ENCODE measurements at places on chromosomes 12 and 14.
A peak's percentile ranks its signal among the peaks of the same experiment; 100 is the strongest.

DNA sequence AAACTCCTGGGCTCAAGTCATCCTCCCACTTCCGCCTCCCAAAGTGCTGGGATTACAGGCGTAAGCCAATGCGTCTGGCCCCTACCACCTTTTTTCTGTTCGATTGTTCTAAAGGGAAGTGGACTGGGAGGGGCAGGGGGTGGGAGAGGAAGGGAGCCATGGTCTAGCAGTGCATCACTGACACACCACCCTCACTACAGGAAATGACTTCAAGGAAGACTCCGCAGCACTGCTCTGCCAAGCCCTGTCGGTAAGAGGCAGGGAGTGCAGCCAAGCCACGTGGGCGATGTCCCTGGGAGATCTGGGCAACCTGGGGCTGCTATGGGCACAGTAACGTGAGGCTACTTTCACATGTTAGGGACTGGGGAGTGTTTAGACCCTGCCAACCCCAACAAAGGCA is 18.0 kb downstream of the LRRC74A start:
- DNase-seq = peak; percentile 64

- no peak for DNase-seq
These were observed 15.8 kb upstream of the STAB2 start for GRCh38 chr12:103571286-103571685.

- no peak for DNase-seq
These were observed 8.8 kb downstream of the PPM1A start for GRCh38 chr14:60257865-60258264.

DNA sequence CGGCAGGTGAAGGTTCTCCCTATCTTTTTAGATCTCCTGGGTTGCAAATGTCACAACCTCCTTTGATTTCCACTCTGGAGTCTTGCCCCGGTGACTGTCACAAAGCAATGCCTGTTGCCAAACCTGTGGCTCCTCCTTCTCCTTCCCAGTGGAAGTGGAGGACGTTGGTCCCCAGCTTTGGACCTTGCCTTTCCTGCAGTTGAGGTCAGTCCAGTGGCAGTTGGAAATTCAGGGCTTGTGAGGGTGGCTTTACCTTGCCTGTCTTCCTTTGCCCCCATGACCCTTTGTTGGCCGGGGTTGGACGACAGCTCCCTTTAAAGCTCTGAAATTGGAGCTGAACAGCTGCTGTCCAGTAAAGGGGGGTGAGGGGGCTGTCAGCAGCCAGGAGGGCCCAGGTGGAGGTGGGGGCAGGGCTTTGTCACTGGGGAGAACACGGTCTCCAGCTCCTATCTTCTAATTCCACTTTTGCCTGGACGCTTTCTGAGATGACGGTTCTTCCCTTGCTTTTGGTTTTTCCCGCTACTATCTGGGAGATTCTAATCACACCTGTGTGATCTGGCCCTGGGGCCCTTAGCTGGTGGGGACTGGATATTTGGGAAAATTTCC is 4.1 kb downstream of the TEAD4 start:
- no peak for DNase-seq

- no peak for DNase-seq
These were observed 17.7 kb downstream of the MDM2 start for GRCh38 chr12:68825569-68826217.

DNA sequence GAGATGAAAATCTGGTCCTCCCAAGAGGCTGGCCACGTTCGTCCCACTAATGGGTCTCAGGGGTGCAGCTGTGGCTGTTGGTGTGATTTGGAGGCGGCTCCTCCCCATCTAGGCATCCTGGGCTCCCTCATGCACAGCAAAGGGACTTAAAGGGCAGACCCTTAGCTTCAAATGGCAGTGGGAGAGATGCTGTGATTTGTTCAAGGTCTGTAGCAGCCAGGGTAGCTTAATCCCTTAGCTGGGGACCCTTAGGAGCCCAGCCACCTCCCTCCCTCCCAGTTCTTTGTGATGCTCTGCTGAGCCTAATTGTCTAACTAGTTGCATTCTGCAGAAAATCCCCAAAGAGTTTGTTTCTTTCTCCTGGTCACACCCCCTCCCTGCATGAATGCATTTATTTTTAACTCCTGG is 18.3 kb downstream of the DYRK4 start:
- no peak for DNase-seq

GRCh38 chr12:31899109-31899508 is 60.1 kb upstream of the RESF1 start:
- no peak for DNase-seq

DNA sequence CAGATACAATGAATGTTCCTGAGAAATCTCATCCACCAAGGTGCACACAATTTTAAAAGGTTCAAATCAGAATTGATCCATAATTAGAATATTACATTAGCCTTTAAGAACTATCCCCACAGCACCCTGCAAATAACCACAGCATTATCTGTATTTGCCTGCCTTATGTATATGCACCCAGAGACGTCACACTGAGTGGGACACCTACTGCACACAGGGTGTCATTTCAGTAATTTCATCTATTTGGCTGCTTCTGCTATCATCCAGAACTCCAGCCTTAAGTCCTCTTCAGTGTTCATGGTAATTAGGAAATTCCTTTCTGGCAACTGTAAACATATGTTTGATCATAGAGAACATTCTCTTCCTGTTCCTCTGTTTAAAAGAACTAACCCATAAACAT is 298.4 kb downstream of the SYT1 start:
- no peak for DNase-seq

- DNase-seq = no peak
These were observed 3.5 kb downstream of the TEDC1 start for GRCh38 chr14:105494606-105494929.

DNA sequence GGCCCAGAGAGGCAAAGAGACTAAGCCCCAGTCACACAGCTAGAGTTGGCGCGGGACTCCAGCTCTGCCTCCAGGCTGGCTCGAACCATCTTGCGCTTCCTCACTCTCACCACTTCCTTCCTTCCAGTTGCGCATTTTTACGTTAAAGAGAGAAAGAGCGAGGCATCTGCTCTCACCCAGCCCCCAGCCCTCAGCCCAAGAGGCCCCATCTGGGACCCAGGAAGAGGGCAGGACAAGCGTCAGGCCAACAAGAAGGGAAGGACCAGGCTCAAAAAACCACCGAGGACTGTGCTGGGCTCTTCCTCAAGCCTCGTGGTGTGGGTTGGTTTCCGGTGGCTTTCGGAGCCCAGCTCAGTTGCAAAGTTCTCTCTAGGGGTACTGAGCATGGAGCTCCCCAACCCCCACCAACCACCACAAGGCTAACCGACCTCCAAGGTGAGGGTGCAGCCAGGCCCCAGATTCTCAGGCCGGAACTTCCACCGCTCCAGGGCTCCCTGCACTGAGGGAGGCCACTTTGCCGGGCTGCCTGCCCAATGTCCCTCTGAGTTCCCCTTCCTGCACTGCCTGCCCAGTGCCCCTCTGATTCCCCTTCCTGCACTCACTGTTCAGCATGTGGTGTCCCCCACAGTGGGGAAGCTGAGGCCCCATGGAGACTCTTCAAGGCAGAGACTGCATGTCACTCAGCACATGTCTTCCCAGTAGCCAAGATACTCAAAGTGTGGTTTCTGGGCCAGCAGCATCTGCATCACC is 35.9 kb downstream of the TESC start:
- DNase-seq = peak; percentile 33

DNA sequence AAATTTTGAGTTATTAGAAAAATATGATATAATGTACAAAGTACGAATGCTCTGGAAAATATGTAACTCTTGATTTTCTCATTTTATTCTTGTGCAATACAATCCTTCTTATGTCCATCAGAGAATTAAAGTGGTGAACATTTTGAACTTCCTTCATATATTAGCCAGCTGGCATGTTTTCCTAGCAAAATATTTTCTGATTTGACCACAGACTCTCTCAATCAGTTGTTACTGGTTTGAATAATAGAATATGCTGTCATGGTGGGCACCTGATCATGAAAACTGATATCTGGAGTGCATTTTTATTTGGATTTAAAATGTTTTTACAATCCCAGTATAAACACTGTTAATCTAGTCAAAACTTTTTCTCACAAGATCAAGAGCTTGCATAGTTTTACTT is 24.2 kb downstream of the PARPBP start:
- no peak for DNase-seq

DNA sequence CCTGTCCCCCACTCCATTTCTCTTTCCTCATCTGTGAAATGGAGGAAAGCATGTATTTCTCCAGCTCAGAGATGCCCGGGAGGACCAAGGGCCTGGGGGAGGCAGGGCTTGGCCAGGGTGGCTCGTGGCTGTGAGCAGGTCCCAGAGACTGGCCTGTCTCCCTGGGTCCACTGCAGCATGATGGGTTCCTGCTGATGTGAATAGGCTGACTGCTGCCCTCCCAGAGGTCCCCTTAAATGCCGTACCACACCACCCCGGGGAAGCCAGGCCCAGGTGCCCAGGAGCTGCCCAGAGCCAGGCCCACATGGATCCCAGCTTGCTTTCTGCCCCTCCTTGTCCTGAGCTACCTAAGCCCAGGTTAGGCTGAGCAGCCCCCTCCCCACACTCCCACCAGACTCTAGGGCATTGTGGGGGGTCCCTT is 158.2 kb upstream of the C14orf180 start:
- no peak for DNase-seq

DNA sequence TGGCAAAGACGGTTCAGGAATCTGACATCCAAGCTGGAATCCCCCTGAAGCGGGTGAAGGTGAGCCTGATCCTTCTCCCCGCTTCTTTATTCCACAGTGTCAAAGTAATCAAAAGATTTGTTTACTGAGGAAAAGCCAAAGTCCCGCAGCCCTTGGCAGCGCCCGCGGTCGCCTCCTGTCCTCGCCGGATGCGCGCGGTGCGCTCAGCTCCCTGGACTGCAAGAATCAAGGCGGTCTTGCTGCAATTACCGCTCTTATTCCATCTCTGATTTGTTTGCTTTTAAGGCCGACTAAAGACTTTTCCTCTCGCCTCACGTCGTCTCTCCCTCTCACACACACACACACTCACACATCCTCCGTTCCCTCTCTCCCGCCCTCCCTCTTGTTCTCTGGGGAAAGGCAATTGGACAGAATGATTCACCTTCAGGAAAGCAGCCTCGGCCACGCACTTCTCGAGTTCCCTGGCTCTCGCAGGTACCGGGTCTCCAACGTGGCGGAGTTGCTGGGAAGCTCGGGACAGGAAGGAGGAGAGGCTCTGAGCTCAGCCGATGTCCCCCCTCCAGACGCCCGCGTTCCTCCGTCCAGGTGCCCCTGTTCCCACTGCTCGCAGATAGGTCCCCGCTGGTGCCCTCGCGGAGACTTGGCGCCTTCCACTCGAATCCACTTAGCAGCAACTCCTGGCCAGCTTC is 68.6 kb upstream of the USP15 start:
- no peak for DNase-seq

DNA sequence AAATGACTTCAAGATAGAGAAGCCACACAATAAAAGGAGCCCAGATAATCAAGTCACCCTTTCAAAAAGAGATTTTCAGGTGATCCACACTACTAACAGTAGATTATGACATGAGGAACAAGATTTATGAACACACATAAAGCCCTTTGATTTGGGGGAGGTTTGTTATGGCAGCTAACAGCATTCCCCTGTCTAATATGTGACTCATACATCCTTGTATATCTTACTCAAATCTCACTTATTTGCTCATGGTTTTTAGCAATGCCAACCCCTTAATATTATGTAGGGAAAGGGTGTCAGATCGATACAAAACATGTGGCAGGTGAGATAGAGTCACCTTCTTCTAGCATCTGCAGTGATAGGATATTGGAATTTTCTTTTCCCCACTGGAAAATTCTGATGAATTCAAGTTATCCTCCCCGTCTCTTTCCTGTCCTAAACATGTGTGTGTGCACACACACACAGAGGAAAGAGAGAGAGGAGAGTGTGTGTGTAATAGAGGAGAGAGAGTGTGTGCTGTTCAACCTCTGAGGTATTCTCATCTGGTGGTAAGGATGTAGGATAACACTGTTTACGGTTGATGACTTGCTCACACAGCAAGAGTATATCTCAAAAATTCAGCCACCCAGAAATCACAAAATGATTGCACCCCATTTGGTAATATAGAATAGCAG is 319.9 kb downstream of the KCNC2 start:
- DNase-seq = no peak

DNA sequence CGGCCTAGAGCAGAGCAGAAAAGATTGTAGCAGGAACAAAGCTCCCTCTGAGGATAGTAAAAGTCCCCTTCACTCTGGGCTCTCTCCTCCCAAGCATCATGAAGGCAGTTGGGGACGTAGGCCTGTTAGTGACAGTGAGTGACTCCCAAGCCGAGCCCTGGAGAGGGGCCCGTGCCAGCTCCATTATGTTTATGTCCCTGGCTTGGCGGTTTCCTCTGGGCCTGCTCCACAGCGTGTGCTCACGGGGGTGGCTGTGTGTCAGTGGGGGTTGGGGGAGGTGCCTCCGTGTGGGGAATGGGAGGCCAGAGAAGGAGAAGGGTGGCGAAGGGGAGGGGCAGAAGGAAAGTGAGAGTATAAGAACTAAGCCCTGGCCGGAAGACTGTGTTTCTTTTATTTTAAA is 170.0 kb upstream of the VASH1 start:
- DNase-seq = no peak

GRCh38 chr12:98053202-98053601 is 462.2 kb upstream of the TMPO start:
- no peak for DNase-seq

- no peak for DNase-seq
These were observed 613.8 kb downstream of the VRK1 start for GRCh38 chr14:97410667-97411620.

DNA sequence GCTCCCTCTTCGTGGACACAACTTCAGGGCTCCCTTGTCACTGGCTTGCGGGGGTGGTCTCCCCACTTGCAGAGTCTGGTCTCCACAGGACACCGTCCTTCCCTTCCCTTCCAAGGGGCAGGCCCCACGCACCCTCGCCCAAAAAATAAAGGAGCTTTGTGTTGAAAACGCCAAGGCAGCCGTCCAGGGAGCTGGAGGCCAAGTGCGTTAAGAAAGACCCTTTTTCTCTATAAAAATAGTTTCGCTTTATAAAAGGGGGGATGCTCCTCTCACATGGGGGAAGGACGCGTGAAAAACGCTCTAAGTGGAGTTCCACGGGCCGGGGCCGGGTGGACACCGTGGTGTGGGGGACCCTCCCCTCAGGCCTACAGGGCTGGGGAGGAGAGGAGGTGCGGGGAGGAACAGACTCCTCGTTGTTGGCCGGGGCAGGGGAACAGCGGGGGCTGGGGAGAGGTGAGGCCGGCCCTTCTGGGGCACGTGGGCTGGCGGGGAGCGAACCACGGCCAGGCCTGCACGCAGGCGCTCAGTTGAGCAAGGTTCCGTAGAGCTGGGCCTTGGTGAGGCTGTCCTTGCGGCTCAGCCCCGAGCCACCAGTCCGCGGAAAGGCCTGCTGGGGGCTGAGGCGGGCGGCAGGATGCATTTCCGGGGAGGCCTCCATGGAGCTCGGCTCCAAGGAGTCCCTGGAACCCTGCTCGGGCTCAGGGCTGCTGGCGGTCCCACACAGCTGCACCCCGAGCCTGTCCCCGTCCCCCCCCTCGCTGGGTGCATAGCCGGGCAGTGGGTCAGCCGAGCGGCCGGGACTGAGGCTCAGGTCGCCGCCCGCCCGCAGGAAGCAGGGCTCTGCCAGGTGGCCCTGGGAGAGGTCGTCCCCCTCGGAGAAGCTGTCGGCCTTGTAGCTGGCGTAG is 49.5 kb downstream of the BEGAIN start:
- DNase-seq = no peak

- DNase-seq = no peak
These were observed 37.1 kb upstream of the PLXNC1 start for GRCh38 chr12:94111302-94111701.

All from CD4-positive, alpha-beta T cell treated with Interferon alpha-2 for 1 hour (primary cell).